DMS79 treated with DMSO at 0.1 percent for 48 hours (cell line): ENCODE measurements at places on chromosomes 2 and 18.

GRCh38 chr2:68118816-68119215 is 38.9 kb upstream of the PNO1 start:
- DNase-seq, result no peak

DNA sequence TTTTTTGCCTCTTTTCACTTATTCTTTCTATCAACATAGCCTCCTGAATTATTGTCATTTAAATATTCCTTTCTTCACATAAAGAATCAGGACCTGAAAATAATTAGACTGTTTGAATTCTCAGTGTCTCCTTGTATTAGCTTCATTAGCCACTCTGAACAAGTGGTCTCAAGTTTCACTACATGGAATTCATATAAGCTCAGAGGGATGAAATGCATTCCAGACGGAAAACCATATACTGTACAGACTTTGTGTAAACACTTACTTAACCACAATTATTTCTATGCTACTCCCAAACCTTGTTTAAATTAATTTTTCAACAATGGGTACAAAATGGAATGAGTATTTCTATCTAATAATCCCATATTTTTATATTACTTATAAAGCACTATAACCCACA is 53.4 kb downstream of the CHN1 start:
- DNase-seq, result peak; percentile 57

GRCh38 chr2:172462849-172463381 is 35.5 kb downstream of the ITGA6 start:
- no peak for DNase-seq

DNA sequence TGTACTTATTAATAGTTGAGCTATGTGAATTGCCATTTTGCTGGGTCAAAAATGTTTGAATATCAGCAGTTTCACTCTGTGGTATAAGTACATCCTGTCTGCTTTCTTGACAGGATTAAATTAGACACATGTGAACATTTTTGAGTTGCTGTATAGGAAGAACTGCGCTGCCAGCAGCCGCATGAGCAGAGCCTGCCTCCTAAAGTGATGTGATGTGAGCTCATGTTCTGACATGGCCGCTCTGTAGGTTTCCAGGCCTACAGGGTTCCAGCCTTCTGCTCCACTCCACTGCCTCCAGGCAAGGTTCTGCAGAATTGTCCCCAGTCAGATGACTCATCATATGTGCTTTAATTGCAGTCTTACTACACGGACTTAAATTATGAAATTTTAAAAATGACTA is 119.7 kb upstream of the NFATC1 start:
- no peak for DNase-seq

DNA sequence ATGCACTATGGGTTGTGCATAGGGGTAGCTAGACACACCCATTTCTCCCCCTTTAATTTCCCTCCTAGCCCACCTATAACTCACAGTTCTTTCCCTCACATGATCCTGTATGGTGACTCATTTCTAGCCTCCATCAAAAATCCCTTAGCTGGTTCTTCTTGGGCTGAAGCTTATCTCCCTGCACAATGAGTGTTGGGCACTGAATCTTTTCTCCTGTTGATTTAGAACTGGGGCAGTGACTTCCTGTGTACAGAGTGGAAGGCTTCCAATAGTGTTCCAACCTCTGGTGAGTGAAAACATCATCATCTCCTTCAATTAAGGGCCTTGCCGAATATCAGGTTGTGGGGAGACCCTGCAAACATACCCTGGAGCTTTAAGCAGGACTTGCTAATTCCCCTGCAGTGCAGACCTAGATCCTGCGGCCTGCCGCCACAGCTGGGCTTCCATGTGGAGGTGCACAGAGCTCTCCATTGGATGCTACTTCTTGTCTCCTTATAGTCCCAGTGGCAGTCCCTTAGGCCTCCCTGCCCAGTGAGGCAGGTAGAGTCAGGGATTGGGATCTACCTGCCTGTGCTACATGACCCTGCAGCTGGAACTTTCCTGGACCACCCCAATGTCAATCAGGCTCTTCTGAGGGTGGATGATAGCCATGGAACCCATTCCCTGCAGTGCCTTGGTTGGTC is 121.8 kb downstream of the PLB1 start:
- no peak for DNase-seq

DNA sequence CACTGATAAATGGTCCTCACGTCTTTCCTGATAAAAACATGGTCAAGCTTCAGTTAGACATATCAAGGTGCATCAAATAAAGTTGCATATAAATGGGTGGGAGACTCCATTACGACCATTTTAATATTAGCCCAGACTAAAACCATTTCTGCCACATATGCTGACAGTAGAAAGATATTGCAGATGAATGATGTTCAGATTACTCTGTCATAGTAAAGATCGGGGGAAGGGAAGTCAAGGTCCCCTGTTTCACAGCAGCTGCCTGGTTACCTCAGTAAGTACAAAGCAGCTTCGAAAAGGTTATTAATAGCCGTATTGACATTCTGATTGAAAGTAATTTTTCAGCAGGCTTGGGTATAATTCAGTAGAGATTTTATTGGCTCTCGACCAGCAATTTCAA is 927.7 kb upstream of the CDH2 start:
- DNase-seq, result no peak

DNA sequence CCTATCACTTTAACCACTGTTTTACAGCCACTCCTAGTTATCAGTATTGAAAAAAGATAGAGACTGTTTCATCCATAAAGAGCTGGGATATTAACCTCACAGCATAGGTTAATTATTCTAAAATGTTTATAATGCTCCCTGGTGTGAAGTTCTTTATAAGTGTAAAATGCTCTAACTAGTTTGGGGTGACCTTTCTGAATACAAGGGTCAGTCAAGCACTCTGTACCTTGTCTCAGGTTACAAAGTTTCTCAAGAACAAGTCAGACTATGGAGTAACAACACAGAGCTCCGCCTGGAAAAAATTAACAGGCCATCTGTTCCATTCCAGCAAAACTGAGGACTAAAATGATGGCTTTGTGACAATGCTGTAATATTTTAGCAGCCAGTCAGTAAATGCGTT is 107.4 kb downstream of the NOL4 start:
- DNase-seq, result no peak

DNA sequence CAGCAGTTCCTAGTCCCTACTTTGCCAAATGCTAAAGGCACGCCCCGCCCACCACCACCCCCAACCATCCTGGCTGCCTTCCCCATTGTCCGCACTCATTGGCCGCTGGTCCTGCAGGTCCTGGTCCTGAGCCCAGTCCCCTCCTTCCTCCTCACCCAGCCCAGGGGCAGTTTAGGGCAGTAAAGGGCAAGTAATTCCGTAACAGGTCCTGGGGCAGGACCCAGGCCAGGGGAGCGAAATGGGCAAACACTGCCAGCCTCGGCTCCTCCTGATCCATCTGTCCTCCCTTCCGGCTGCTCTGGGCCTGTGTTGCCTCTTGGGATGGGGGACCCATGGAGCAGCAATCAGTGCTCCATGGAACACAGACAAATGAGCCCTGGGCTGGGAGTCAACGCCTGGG is 6.1 kb downstream of the ADCY3 start:
- DNase-seq, result no peak

- no peak for DNase-seq
Measured at GRCh38 chr2:57809230-57809629, 237.4 kb upstream of the VRK2 start.

- DNase-seq, result no peak
Measured at GRCh38 chr2:142586693-142587580, 290.5 kb upstream of the KYNU start.

- no peak for DNase-seq
Measured at GRCh38 chr2:216535454-216535995, 36.9 kb downstream of the RPL37A start.

DNA sequence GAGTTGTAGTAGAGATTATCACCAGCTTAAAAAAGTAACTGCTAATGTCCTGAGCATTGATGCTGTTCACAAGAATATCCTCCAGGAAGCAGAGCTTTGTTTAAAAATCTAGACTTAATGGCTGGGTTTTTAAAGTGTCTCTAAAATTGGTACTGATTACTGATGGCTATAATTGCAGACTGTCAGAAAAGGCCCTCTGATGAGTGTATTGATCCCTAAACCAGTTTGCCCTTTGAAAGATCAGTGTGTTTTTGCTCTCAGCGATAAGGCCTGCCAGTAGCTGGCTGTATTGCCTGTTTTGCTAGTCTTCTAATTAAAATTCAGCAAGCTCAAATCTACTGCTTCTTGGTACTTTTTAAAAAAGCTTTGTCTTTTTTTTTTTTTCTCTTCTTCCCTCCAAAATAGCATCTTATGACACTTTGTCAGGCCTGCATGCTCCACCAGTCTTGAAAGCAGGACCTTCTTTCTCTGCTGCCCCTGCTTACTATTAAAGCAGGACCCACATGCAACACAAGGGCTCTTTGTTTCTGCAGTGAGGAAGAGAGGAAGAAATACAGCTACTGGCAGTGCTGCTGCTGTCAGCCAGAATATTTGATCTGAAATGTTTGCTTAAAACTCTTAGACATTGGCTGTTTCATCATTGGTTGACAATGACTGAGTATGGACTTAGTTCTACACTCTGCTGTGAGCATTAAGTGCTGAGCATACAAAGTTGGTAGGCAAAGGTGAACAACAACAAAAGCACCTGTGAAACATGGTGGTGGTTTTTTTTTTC is 1.8 kb downstream of the SEC11C start:
- DNase-seq, result peak; percentile 71

DNA sequence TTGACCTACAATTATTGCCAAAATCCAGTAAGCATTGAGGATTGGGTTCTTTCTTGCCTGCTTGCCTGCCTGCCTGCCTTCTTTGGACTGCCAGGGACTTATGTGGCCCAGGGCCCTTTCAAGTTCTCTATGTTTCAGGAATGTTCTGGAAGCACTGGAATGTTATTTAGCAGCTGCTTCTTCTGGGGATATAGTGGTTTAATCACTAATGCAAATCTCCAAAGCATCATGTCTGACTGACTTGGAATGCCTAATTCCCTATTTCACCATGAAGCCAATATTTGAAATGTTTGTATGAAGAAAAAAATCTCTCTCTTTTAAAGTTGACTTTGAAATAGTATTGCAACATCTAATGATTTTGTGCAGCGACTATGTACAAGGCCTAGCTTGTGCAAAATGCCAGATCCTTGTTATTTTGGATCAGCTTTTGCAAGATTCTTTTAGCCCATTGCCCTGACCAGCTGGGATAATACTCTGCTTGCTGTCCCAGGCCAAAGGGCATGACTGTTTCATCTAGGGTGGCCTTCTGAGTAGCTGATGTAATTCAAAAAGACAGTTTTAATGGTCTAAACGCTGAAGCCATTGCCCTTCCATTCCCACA is 204.6 kb downstream of the RND3 start:
- no peak for DNase-seq

- DNase-seq, result no peak
Measured at GRCh38 chr2:16728351-16729136, 62.9 kb upstream of the CYRIA start.

DNA sequence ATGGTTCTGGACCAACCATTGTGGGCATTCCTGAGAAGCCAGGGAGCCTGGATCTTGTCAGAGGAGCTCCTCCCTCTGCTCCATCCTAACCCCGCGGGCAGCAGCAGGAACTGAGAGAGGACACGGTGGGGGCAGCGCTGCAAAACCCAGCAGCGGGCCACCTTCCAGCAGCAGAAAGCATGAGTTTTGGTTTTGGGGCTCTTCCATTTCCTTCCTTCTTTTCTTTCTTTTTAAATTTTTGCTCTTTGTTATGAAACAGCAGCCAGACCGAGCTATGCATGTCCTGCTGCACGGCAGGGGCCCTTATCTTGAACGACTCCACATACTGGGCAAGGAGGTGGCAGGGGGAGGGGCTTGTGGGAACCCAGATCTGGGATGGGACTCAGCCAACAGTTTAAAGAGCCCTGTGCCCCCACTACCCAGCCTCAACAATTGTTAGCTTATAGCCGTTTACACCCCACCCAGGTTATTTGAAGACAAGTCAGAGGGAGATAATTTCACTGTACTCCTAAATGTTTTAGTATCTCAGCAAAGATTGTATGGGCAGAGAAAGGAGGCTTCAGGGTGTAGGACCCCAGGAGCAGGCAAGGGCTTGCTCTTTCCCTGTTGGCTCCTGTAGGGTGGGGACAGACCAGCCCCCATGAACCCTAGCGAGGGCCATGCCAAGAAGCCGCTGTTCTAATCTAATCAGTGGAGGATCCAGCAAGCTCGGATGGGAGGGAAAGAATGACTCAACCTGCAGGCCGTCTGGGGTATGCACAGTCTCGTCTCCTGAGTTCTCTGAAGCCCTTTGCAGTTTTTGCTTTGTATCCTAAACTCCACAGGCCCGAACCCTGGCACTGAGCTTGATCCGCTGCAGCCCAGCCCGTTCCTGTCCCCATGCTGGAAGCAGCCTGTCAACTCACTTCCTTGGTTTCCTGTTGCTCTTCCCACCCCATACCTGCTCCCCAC is 75.3 kb downstream of the LRRFIP1 start:
- DNase-seq, result no peak

- DNase-seq, result no peak
Measured at GRCh38 chr2:63587814-63588384, 378 bp downstream of the WDPCP start.

GRCh38 chr2:223123855-223124610 is 72.0 kb downstream of the KCNE4 start:
- DNase-seq, result no peak

DNA sequence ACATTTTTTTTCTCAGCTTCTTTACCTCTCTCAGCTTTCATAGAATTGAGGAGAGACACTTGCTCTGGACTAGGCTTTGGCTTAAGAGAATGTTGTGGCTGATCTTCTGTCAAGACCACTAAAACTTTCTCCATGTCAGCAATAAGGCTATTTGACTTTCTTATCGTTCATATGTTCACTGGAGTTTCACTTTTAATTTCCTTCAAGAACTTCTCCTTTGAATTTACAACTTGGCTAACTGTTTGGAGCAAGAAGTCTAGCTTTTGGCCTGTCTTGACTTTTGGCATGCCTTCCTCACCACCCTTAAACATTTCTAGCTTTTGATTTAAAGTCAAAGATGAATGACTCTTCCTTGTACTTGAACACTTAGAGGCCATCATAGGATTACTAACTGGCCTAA is 104.4 kb upstream of the SLC39A10 start:
- DNase-seq, result no peak

DNA sequence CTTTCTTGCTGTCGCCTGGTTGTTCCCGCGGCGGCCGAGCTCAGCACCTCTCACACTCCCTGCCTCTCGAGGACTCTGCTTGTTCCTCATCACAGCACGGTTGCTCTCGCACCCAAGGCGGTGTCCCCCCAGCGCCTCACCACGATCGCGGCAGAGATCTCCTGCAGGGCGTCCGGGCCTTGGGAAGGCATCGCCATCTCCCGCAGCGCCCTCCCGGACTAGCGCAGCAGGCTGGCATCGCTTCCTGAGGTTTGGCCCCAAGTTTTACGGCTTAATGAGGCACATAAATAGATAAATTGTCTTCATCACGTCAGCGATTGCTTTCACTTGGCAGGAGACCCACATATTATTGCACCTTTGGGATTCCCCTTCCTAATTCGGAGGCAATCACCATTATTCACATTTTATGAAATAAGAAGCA is 125.4 kb downstream of the RGPD3 start:
- DNase-seq, result no peak

DNA sequence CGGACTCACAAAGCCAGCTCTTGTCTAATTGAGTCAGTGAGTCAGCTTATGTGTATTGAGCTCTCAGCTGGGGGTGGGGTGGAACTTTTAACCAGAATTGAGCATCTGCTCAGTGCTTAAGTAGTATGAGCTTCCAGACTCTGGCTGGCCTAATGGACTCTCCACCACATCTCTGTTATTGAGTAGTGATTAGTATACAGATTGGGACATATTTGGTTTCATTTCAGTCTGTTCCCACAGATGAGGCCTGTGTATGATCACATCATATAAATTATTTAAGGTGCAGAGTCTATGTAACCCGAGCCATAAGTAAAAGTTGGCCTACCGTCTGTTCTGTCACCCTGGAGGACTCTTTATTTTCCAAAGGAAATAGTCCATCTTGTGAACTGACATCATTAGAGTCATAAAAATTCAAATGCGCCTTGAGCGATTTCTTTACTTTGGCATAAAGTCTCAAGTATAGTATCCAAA is 152.1 kb downstream of the THSD7B start:
- no peak for DNase-seq
